ENCODE measurements at places on chromosomes 6 and 20.

DNA sequence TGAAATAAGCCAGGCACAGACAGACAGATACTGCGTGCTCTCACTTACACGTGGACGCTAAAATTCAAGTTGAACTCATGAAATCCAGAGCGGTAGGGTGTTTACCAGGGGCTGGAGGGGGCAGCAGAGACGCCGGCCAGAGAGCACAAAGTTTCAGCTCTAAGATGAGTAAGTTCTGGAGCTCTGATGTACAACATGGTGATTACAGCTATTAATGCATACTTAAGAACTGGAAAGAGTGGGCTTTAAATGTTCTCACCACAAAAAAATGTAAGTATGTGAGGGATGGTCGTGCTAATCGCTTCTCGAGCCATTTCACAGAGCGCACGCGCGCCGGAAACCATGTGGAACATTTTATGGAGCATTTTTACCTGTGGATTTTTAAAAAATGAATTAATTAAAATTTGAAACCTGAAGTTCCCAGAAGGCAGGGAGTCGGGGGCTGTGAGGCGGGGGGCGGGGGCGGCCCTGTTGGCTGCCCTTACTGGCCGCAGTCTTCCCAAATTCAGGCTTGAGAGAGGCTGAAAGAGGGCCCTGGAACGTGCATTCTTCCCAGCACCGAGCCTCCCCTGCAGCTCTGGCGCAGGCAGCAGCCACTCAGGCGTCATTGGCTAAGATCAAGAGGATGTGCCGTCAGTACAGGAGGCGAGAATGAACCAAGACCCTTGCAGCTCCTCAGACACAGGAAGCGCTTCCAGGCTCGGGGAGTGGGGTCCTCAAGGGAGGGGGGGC is 8.5 kb upstream of the SLCO4A1 start:
- no peak for DNase-seq

DNA sequence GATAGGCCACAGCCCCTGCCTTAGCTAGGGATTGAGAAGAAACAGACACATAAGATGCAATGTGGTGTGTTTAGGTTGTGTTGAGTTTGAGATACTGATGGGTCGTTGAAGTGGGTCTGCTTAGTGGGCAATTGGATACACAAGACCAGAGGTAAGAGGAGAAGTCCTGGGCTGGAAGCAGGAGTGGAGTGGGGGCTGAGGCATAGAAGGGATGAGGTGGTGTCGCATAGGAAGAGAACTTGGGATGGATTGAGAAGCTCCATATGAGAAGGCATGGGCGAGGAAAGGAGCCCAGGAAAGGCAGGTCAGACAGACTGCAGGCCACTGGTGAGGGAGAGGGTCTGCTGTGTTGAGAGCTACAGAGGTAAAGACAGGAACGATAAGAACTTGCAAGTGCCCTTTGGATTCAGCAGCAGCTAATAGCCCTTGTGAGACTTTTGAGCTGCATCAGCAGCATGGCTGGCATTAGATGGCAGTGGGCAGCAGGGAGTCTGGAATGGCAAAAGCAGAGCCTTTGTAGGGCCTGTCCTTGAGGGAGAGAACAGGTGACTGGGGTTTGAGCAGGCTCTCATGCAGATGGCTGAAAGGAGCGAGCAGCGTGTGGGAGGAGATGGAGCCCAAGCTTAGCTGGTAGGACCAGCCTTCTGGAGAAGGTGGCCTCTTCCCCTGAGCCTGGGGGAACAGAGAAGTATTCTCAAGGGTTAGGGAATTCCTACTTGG is 33.2 kb downstream of the PLCG1 start:
- DNase-seq = no peak

DNA sequence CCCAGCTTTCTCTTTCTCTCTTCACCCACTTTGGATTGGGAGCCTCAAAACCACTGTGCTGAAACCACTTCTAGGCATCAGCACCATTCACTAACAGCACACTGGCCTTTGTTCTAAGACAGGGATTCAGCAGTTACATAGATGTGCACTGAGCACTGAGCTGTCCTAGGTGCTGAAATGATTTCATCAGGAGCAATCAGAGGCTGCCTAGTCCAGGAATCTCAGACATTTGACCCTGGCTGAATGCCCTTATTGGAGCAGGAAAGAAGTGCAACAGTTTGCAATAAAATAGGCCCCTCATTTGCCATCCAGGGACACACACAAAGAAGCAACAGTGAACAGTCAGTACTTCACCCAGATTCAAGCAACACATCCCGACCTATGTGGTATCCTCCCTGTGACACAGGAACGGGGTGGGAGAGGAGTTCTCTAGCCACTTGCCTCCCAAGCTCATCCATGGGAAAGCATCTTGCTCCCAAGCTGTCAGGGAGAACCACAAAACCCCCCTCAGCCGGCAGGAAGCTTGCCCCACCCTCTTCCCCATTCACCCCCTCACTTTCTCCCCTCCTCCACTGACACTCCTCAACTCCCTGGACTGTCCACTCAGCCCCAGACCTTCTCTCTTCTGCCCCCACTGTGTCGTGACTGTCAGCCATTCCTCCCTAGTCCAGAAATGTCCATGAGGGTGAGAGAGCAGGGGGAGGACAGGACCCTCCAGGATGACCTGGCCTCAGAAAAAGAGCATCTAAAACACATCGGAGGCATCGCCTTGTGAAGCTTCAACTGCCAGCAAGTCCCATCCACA is 304.4 kb downstream of the PREX1 start:
- peak; percentile 86 for DNase-seq

DNA sequence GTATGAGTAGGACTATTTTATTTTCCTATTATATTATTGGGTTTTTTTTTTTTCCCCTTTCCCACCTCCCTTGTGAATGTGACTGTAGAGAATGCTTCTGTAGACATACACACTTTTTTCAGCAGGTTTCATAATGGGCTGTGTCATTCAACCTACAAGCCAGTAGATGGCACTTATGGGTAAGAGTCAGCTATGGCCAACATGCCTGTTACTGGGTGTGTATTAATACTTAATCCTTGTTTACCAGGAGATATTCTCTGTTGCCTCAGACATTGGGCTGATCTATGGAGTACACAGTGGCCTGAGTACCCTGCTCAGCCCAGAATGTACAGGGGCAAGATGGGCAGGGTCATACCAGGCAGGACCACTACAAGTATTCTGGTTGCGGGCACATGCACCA is 382.5 kb downstream of the EPHA7 start:
- DNase-seq = peak; percentile 15

DNA sequence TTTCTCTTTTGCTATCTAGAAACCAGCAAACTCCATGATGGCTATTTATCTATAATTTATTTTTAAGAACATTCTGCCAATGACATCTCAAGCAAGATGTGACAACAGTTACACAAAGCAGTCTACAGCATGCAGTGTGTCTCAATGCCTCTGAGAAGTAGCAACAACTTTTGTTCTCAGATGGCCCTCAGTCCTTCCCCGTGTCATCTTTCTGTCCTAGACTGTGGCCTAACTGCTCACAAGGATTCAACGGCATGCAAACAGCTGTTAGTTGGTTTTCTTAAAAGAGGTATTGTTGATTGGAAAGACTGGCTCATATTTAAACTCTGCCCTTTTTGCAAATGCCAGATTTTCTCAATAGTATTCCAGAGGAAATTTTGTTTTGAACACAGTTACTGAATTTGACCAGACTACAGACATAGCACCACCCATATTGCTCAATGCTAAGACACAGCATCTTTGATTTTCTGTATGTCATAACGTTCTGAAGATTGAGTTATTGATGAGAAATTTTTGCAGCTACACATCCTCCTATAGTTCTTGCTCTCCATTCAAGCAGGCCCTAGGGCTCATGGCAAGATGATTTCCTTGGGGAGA is 26.1 kb upstream of the F13A1 start:
- peak; percentile 58 for DNase-seq

DNA sequence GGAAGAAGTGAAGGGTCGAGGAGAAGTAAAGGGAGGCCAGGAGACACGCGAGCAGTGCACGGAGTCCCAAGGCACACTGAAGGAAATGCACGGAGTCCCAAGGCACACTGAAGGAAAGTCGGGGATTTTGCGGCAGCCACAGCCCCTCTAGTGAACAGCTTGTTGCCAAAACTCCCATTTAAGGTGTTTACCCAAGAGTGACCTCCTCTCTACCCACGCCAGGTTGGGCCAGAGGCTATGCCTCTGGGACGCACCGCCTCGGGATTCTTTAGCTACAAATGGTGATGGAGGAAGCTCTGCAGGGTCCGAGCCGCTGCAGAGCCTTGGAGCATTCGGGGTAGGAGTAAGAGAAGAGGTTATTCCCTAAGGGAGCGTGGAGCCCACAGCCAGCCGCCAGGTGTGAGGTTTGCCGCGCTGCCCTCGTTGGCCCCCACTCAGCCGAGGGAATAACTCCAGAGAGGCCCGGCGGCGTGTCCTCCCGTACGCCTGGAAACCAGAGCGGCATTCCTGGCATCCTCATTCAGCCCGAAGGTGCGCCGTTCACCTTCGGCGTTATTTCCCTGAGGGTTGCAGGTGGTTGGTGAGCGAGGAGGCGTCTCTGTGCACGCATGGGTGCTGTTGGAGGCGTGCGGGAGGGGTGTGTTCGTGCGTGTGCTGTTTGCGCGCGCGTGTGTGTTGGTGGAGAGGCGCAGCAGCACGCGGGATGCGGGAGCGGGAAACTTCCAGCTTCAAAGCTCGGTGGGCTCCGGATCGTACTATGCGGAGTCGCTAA is 3.4 kb upstream of the MAFB start:
- DNase-seq = no peak

- DNase-seq = peak; percentile 14
Measured at GRCh38 chr20:21102603-21103311, 3.4 kb downstream of the LINC00237 start.

GRCh38 chr20:3871550-3872265 is 17.5 kb upstream of the PANK2 start:
- DNase-seq = no peak

DNA sequence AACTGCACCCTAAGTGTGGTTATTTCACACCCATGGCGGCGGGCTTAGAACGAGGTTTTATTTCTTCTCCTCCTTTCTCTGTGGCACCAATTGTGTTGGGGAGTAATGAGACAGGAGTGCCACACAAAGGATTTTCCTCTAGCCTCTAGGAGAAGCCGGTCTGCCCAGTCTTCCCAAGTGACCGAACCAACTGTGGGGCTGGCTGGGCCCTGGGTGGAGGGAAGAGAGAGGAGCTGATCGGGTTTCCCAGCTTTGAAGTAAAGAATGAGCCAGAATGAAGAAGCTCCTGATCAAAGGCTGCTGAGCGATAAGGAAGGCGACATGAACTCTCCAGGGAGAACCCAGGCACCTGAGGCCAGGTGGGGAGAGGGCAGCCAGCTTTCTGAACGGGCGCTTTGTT is 616.0 kb upstream of the BTBD3 start:
- DNase-seq = no peak

DNA sequence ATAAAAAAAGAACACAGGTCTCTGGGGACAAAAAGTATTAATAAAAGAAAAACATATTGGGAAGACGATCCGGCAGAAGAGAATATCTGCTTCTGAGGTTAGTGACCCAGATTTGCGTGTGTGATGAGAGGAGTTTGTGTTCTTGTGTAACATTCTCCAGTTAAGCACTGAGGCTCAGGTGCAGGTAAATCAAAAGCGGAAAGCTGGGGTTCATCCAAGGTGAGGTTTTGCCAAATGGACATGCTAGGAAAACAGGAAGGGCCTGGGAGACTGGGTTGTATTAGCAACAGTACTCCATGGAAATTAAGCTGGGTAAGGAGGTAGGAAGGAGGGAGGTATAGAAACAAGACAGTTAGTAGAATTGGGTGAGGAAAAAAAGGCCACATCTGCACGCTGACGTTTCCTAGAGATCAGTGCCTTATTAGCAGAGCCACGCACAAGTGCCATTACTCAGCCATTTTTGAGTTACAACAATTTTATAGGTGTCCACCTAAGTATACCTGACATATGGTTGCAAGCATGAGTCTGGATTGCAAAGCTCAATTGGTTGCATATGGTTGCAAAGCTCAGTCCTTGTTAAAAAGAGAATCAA is 139.6 kb downstream of the ZMYND8 start:
- no peak for DNase-seq
